ENCODE measurements at places on chromosomes 11 and 22.

GRCh38 chr11:131823772-131824171, 453.4 kb downstream of the NTM start:
- H3K36me3 ChIP-seq, result no peaks in the 10 kb centered on the region
- DNase-seq, result no peak
- H3K27ac ChIP-seq, result no peak overlapping the region

- DNase-seq, result no peak
- no peak overlapping the region for H3K27ac ChIP-seq
- no peaks in the 10 kb centered on the region for H3K27me3 ChIP-seq
- H3K4me3 ChIP-seq, result no peak overlapping the region
- H3K4me1 ChIP-seq, result peaks cover 5% of the 10 kb centered on the region
- no peaks in the 10 kb centered on the region for H3K36me3 ChIP-seq
These were observed 16.4 kb downstream of the ATP5MG start for GRCh38 chr11:118417801-118418200.

- no peak overlapping the region for H3K27ac ChIP-seq
- H3K27me3 ChIP-seq, result peaks cover 34% of the 10 kb centered on the region
- H3K4me3 ChIP-seq, result no peak overlapping the region
- H3K36me3 ChIP-seq, result no peaks in the 10 kb centered on the region
- peak; percentile 47 for DNase-seq
These were observed 25.4 kb upstream of the MUC5B start for GRCh38 chr11:1197431-1197885.

- no peak for DNase-seq
- no peaks in the 10 kb centered on the region for H3K36me3 ChIP-seq
- no peaks in the 10 kb centered on the region for H3K27me3 ChIP-seq
- peaks cover 6% of the 10 kb centered on the region for H3K4me1 ChIP-seq
- no peak overlapping the region for H3K4me3 ChIP-seq
- no peak overlapping the region for H3K27ac ChIP-seq
These were observed 1.4 kb upstream of the KRTAP5-6 start for GRCh38 chr11:1695548-1696108.

DNA sequence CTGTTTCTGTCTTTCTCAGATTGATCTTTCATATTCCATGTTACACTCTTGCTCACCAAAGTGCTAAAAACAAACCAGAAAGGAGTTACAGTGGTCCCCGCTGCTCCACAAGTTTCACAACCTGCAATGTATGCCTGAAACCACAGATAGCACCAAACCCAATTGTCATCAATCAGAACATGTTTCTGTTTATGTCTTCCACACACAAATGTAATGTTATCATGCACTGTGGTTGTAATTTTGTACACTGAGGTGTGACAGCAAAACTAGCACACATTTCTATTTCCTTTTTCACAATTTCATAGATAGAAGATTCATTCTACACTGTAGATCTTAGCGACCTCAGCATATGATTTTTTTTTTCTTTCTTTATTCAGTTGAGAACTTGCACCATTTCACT, 1045.9 kb upstream of the RAG2 start:
- no peaks in the 10 kb centered on the region for H3K36me3 ChIP-seq
- no peak for DNase-seq
- no peak overlapping the region for H3K4me3 ChIP-seq
- H3K27me3 ChIP-seq, result no peaks in the 10 kb centered on the region
- no peaks in the 10 kb centered on the region for H3K4me1 ChIP-seq
